ENCODE measurements at places on chromosomes 5 and 9. TPM values are rescaled to one million over a fixed set of nuclear protein-coding genes. Genes with fewer than 3 reads are reported as not detected.

GRCh38 chr5:114250536-114250935 is 111.3 kb upstream of the KCNN2 start:
- H3K4me1 ChIP-seq: no peaks in the 10 kb centered on the region
- no peaks in the 10 kb centered on the region for H3K27me3 ChIP-seq
- H3K4me3 ChIP-seq: no peak overlapping the region
- DNase-seq: no peak
- no peak overlapping the region for H3K27ac ChIP-seq

Gene DIMT1
- 22.1 TPM for total RNA-seq

Gene FAM163B
- not detected for total RNA-seq

DNA sequence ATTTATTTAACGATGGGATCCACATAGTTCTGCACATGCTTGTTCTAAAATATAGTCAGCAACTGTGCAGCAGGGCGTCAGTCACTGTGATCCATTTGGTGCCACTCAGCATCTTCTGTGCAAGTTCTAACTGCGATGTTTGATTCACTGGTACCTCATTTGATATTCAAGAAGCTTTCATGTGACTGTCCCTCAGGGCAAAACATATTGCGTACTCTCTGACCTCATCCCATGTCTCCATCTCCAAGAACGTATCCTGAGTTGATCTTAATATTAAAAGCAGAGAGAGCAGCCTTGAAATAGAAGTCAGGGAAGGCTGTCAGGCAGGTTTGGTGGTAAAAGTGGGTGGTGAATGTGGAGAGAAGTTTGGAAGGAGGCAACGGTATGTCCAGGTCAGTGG is 116.5 kb upstream of the ATP10B start:
- no peak overlapping the region for H3K4me3 ChIP-seq
- H3K4me1 ChIP-seq: peaks cover 13% of the 10 kb centered on the region
- DNase-seq: no peak
- no peak overlapping the region for H3K27ac ChIP-seq

Measured in type B pancreatic cell (in vitro differentiated cells).